ENCODE measurements at places on chromosomes 5 and 9.
A peak's percentile ranks its signal among the peaks of the same experiment; 100 is the strongest.

GRCh38 chr9:98031935-98032334, 24.6 kb upstream of the NANS start:
- no peak for DNase-seq

DNA sequence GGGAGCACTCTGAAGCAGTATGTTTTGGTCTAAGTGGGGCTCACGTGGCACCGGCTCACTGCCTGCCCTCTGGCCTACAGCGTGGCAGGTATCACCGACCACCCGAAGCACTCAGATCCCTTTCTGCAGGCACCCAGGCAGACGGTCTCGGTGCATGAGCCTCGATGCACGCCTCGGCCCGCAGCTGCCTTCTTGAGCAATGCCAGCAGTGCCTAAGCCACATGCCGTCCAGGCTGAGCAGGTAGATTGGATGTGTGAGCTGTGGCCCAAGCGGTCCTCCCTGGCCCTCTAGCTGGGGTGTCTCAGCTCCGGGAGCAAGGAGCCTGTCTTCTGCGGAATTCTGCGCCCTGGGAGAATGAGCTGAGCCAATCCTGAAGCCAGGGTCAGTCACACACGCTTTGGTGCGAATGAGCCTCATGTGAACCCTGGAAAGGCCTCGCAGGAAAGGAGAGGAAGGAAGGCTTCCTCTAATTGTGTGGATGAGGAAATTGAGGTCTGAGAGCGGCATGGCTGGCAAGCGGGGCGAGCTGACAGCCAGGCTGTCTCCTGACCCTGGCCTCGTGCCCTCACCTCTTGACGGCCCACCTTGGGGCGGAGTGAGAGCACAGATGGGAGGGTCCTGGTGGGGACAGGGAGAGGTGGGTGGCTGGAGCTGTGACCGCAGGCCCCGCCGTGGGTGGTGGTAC, 14.4 kb downstream of the RXRA start:
- DNase-seq, result no peak

DNA sequence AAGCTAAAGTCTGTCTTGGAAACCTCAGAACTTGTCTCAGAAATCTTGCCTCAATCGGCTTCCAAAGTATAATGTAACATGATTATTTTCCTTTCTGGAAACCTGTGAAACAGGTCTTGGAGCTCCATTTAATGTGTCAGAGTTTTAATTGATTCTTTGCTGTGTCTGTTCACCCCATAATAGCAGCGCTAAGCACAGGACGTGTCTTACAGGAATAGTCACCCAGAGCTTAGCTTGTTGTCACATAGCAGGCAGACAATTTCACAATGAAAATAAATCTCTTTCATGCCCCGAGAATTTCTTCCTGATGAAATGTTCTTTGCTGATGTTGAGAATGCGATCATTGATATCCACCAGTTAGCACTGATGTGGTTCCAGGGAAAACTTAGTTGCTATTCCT, 40.2 kb upstream of the PTPN3 start:
- DNase-seq, result no peak

DNA sequence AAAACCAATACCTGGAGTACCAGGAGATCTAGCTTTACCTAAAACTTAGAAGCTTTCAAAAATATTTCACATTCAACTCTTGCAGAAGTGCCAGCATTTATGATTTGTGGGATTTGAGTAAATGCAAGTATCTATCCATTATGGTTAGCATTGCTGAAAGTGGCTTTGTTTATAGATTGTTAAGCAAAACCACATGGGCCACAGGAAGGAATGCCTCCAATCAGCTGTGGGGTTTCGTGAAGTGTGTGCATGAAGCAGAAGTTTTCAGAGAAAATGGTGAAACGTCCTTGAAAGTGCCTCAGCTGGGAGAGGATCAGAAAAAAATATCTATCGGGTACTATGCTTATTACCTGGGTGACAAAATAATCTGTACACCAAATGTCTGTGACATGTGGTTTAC, 4.2 kb downstream of the LECT2 start:
- DNase-seq, result no peak

DNA sequence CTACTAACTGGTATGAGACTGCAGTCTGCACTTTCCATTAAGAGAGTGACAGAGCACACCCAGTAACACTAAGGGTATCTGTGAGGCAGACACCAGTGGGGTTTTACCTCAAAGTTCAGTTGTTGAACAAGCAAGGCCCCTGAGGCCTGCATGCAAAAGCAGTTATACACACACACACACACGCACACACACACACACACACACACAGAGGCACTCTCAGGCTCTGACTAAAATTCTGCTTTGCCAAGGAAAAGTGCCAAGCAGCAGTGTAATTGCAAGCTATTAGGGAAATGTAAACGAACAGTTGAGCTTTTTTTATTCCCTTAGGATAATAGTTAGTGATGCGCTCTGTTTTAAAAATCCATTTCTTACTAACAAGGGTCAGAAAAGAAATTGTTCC, 377.1 kb downstream of the SPOCK1 start:
- no peak for DNase-seq

DNA sequence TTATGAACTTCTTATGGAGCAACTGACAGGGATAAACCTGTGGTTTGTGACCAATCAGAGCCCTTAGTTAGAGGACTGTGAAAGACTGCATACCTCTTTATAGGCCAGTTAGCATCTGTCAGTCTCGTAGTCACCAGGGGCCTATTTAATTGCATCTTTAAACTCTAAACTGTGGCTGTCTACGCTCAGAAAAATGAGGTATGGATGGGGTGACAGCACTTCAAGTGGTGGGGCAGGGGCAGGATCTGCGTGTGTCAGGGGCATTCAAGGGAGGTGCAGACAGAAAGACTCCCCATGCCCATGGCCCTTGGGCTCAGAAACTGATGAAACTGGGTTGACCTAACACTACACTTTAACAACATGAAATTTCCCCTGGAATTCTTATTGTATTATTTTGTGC, 132.6 kb upstream of the TBCA start:
- DNase-seq, result no peak

- DNase-seq, result no peak
Observed at GRCh38 chr5:132812781-132813598, at the start of gene SOWAHA. Gene SOWAHA, plus strand, starts transcription at chr5:132813302. Its CDS starts 320 bp downstream, at chr5:132813622.

DNA sequence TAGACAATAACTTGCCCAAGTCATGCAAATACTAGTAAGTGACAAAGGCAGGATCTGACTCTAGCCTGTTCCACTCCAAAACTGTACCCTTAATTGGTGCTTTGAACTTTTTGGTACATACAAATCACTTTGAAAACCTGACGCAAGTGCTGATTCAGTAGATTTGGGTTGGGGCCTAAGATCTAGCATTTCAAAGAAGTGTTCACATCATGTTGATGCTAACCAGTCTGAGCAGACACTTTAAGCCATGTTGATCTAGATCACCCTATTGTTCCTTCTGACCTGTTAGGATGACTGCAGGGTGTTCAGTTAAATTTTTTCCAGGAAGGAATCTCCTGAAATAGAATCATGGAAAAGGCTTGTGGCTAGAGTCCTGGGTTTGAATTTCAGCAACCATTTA, 57.7 kb upstream of the CPEB4 start:
- no peak for DNase-seq

- DNase-seq, result no peak
Observed at GRCh38 chr9:32092031-32092430, 292.4 kb upstream of the ACO1 start.

- DNase-seq, result no peak
Observed at GRCh38 chr5:55313870-55314617, 6.3 kb downstream of the MTREX start.

GRCh38 chr9:115594557-115594956, 476.6 kb upstream of the TNC start:
- no peak for DNase-seq

GRCh38 chr9:81562231-81563019, 126.9 kb downstream of the TLE1 start:
- DNase-seq, result no peak

DNA sequence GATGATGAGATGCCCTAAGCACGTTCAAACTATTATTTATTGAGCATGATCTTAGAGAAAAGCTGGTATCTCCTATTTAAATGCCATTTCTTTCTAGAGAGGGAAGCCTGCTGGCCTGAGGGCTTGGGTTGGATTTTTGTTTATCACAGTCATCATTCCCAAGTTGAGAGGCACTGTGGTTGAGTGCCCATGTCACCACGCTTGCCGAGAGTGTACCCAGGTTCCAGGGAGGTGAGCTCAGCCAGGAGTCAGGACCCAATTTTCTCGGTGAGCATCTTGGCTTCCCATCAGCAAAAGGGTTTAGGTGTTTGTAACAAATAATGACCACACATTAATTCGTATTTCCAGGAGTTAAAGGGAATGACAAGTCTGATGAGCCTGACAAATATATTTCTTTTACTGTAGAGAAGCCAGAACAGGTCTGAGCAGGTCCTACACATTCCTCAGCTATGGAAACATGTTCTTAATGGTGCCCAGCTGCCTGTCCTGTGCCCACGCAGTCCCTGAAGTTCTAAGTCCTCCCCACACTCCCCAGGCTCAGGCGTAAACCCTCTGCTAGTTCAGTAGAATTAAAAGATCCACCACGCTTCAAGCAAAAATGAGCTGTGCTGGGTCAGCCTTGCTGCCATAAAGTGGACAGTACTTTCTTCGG, 258.9 kb upstream of the IRX2 start:
- DNase-seq, result no peak

- peak; percentile 75 for DNase-seq
Observed at GRCh38 chr9:134734270-134734669, 92.7 kb downstream of the COL5A1 start.

DNA sequence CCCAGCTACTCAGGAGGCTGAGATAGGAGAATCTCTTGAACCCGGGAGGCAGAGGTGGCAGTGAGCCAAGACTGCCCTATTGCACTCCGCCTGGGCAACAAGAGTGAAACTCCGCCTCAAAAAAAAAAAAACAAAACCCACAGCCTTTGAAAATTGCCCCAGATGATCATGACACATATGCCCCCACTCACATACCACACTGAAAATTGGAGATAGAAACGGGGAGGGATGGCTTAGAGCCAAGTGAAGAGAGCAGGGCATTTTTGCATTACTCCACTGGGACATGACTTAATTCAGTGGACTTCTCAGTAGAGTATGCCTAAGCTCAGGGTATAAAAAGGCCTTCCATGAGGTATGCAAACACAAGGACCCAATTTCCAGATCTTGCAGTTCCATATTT, 309.3 kb downstream of the BNC2 start:
- no peak for DNase-seq

GRCh38 chr5:43967165-43967564, 364.2 kb downstream of the NNT start:
- no peak for DNase-seq

- no peak for DNase-seq
Observed at GRCh38 chr9:114745879-114746550, 59.8 kb downstream of the TNFSF15 start.

DNA sequence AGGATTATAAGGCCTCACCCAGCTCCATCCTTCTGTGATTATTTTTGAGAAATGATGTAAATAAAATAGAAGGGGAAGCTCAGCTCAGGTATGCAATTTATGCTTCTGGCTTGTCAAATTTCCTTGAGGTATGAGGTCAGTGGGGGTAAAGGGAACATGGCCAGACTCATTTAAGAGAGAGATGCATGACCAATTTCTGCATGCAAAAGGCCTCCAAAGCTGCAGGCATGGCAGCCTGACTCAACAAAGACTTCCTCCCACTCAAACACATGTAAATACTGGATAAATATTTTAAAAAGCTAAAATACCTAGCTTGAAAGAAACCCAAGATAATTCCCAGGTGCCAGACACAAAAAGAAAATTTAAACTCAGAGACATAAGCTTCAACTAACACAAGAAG, 101.4 kb upstream of the SLC1A3 start:
- no peak for DNase-seq

GRCh38 chr9:5448016-5448415, 2.3 kb upstream of the CD274 start:
- DNase-seq, result no peak

- DNase-seq, result no peak
Observed at GRCh38 chr9:21016701-21017491, 14.5 kb downstream of the HACD4 start.

- no peak for DNase-seq
Observed at GRCh38 chr5:176514244-176514950, 22.8 kb downstream of the RNF44 start.

DNA sequence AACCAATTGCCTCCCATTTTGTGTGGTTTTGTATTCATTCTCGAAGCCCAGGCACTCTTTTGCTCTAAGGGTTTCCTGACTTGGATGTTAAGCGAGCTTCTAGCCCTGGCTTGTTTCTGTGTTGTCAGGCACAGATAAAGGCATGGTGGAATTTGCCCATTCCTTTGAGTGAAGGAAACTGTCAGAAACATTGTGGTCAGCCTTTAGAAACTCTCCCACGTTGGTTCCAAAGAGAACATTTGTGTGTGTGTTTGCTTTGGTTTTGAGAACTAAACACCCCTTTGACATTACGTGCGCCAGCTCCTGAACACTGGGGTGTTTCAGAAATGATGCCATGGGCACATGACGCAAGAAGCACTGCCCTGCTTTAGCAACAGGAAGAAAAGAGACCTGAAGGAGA, 320.9 kb downstream of the NTRK2 start:
- no peak for DNase-seq

- DNase-seq, result no peak
Observed at GRCh38 chr9:83582029-83582428, 40.9 kb upstream of the IDNK start.

DNA sequence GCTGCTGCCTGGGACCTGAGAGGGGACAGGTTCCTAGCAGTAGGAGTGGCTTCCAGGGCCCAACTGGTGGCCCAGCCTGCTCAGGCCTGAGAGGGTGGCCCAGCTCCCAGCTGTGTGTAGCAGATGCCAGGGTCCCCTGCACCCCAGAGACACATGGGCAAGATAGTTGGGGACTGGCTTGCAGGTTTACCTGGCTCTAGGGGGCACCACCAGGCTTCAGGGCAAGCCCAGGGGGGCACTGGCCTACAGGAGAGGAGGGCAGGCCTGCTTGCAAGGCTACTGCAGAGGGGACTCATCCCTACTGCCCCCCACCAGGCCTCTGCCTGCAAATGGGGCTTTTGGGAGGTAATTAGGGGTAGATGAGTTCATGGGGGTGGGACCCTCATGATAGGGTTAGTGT, 123.3 kb downstream of the ZNF354C start:
- DNase-seq, result no peak

DNA sequence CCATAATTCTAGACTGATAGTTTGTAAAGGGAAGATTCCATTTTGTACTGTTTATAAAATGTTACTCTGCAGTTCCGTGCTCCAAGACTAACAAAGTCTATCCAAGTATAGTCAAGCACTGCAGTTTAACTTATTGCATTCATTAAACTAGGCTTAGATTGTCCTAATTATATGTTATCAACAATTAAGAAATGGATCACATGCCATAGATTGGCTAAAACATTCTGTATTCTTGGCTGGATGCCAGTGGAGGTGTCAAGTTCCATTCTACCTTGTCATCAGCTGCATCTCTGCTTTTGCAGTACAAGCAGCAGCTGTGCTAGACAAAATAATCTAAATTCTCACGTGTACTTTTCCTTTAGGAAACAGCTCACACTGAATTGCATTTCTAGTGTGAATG, 69.4 kb upstream of the MEF2C start:
- no peak for DNase-seq

- no peak for DNase-seq
Observed at GRCh38 chr5:154826-155225, 36.5 kb upstream of the LRRC14B start.

- DNase-seq, result peak; percentile 60
Observed at GRCh38 chr5:160260006-160260775, 30.9 kb downstream of the FABP6 start.
